T47D (cell line): ENCODE measurements at places on chromosomes 5 and 9.

DNA sequence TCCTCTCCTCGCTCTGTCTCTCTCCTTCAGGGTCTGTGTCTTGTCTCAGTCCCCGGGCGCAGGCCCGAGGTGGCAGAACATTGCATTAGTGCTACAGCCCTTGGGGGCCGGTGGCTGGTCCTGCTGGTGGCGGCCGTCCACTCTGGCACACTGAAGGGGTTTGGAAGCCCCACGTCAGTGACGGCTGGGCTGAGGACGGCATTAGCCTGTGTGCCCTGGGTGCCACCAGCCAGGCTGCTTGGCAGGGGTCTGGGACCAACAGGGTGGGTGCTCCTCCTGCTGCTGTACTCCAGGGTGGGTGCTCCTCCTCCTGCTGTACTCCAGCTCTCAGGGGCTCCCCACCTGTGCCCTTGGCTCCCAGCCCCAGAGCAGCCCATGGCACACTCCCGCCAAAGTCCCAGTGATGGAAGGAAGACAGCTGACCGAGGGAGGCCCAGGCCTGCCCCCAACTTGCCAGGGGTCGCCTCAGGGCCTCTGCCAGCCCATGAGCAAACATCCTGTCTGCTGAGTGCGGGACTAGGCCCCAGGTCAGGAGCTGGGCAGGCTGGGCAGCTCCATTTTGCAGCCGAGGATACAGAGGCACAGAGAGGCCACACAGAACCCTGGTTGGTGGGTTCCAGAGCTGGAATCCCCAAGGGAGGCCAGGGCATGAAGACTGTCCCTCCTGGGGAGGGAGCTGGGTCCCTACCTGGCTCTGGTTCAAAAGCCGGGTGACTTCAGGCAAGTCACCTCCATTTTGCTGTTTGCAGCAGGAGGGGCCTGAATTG, 27.3 kb downstream of the SARDH start:
- no peak for DNase-seq

DNA sequence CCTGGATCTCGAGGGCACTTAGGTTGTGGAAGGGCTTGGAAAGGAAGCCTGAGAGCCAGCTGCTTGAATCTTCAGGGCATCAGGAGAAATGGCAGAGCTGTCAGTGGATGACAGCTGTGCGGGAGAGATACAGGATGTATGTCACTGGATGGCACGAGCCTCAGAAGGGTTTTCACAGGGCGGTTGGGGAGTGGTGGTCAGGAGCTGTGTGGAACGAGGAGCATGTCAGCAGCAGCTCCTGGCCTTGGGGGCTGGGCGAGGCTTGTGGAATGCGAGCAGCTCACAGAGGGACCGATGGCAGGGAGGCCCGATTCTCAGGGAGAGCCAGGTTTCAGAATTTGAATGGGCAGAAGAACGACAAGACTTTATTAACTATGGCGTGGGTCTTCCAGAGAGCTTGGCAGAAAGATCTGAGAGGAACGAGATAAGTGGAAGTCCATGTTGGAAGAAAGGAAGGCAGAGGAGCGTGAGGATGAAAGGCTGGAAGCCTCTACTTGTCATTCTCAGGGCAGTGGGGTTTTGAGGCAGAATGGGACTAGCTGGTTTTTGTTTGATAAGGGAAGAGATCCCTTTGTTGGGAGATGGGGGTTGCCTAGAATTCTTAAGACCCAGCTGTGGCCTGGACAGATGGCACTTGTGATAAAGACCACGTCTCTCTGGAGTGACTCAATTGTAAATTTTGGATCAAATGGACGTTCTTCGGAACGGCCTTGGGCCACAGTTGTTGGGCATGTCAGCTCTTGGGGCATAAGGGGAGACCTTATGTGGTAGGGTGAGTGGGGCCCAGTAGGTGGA, 60.3 kb downstream of the SNX30 start:
- DNase-seq, result no peak

DNA sequence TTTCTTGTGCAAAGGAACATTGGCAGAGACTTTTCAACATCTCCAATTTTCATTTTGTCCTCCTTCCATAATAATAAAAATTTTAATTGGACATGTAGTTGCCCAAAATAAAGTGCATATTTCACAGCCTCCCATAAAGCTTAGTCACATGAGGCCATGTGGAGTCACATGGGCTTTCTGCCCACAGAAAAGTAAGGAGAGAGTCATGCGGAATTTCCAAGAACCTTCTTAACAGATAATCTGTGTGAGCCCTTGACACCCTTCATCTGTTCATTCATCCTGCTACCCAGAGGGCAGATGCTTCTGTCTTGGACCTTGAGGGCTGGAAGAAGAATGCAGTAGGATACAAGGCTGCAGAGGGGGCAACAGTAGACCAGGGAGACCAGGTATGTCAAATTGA, 60.7 kb downstream of the APTX start:
- no peak for DNase-seq

GRCh38 chr5:139690803-139691629, 42.9 kb downstream of the CXXC5 start:
- no peak for DNase-seq
